Fibroblast of the aortic adventitia (primary cell): ENCODE measurements at places on chromosomes 11 and 22. TPM values are rescaled to one million over a fixed set of nuclear protein-coding genes. Genes with fewer than 3 reads are reported as not detected.

The LRRC55 gene
- not detected in 2 replicates for total RNA-seq

The MMP27 gene
- 0.18 TPM in 1 of 2 replicates, not detected in the other for total RNA-seq

The OR52I2 gene
- not detected in 2 replicates for total RNA-seq

The OR10G7 gene
- not detected in 2 replicates for total RNA-seq

The MUC5B gene
- total RNA-seq, result not detected in 2 replicates

GRCh38 chr22:48318575-48319320, 1508.9 kb downstream of the BRD1 start:
- DNase-seq, result no peak

GRCh38 chr11:11857769-11858168, 16.0 kb downstream of the USP47 start:
- no peak for DNase-seq

DNA sequence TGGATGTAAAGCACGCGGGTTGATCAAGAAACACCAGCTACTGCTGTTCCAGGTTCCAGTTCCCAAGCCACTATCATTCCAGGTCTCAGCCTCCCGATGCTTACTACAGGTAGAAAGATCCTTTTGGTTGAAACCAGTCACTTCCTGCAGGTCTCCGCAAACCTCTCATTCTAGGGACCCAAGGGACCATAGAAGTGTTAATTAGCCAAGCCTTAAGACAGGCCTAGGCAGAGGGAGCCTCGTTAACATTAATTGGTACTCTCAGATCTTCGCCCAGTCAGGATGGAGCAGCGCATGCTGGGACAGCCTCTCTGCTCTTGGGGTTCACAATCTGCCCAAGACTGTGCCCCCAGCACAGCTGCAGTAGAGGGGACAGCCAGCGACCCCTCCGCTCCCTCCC, 11.2 kb upstream of the OAF start:
- no peak for DNase-seq

GRCh38 chr11:34869425-34869824, 46.8 kb downstream of the APIP start:
- DNase-seq, result no peak

GRCh38 chr22:23755711-23756110, 1.5 kb upstream of the VPREB3 start:
- no peak for DNase-seq

DNA sequence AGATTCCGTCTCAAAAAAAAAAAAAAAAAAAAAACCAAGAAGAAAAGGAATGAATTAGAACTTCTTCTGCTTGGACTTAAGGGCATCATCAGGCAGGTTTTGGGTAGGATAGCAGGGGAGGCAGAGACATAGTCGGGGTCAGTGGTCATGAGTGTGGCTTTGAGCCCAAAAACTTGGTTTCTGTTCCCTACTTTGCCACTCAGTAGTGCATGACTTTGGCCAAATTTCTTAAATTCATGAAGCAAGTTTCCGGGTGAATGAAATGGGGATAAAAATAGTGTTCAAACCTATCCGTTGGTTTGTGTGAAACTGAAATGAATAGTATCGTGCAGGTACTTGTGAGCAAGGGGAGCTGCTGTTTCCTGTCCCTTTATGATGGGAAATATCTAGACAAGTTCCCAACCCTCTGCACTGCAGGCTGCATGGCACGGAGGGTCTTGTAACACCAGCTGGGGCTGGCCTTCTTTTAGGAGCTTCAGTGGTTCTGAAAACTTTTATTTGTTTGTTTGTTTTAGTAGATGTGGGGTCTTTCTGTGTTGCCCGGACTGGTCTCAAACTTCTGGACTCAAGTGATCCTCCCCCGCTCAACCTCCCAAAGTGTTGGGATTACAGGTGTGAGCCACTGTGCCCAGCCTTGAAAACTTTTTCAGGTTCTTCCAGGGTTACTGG, 18.4 kb downstream of the NEAT1 start:
- DNase-seq, result peak; percentile 65
